Stimulated activated CD8-positive, alpha-beta memory T cell treated with anti-CD3 and anti-CD28 coated beads, Interleukin-15, amount 100 ng/mL, for 24 hours (primary cell): ENCODE measurements at places on chromosomes 7 and 10.

DNA sequence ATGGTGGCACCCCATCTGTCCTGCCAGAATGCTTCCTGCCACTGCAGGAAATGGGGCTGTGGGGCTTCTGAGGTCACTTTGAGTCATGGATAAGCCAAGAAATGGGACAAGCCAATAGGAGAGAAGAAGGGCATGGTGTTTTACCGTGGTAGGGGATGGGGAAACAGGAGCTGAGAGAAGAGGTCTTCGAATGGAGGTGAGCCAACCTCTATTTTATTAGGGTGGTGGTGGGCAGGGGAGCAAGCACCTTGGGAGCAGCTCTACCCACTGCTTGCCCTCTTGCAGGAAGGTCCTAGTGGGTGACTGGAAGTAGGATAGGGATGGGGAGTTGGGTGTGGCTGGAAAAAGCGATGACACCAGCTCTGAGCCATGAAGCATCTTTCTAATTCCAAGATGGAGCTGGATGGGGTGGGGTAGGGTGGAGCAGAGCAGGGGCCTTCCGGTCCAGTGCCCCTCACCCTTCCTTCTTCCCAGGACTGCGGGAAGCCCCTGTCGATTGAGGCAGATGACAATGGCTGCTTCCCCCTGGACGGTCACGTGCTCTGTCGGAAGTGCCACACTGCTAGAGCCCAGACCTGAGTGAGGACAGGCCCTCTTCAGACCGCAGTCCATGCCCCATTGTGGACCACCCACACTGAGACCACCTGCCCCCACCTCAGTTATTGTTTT, 9.1 kb downstream of the ZYX start:
- no peak for DNase-seq

- DNase-seq = no peak
Observed at GRCh38 chr10:112898540-112899390, 51.3 kb upstream of the TCF7L2 start.

DNA sequence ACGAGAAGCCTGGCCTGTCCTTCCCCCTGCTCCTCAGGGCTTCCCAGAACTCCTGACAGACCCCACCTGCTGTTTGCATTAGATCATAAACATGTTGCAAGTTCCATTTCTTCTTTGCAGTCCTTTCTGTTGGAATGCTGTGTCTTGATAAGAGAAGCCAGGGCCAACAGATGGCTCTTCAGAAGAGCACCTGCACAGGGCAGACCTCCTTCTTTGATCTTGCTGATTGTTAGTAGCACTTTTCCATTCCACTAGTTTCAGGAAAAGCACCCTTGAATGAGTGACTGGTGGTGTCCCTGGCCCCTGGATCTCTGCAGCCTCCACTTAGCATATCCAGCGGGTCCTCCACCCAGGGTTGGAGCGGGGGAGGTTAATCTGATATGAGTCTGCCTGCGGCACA, 243.2 kb downstream of the GFRA1 start:
- no peak for DNase-seq

DNA sequence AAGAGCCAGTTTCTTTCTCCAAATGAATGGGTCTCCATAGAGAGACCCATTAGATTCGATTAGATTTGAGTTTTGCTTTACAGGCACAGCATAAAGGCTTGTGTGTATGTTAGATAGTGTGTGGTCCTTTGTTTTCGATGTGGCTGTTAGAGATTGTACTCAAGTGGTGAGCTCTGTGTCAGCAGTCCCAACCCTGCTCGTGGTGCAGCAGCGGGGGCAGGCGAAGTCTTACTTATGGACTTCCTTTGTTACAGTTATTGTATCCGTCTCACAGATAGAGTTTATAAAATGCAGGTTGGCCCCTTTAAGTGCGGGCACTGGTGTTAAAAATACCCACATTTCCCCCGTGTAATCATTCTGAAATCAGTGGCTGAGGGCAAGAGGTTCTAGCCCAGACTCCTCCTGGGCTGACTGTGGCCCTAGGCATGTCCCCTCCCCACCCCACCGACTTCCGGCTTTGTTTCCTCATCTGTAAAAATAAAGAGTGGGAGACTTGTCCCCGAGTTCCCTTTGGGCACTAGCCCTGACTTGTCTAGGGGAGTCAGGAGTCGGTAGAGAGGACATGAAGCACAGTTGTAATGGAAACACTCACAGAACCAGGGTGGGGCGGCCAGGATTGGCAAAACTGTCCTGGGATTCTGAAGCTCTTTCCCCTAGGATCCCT, 28.6 kb downstream of the MTURN start:
- DNase-seq = no peak

DNA sequence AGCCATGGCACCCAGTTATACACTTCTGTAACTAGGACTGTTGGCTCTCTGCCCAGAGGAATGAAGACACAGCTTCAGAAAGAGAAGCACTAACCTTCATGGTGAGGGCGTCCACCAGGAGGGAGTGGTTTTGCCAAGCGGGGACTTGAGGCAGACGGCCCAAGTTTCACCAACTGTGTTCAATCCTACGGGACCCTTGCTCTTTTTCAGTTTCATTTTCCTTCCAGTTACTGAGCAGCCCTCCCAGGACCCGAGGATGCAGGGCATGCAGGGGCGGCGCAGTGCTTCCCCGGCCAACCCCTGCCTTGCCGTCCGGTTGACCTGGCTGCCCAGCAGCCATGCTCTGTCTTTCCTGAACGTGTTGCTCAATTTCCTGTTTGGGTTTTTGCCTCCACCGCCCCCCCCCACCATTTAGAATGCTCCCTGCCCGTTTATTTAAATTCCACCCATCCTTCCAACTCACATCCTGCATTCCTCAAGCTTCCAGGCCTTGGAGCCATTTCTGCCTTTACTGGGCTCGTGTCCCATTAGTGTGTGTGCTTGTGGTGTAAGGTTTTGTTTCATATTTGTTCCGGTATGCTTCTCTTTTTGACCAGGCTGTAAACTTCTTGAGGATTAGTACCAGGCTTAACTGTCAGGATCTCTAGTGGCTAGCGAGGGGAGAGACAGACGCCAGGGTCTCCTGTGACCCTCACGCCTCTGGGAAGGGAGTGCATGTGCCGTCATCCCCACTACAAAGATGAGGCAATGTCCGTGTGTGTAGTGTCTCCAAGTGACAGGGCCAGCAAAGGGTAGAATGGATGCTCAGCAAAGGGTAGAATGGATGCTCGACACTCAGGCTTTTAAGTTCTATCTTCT, 31.6 kb downstream of the IL15RA start:
- DNase-seq = no peak

GRCh38 chr10:95336702-95337101, 45.9 kb upstream of the PDLIM1 start:
- no peak for DNase-seq

DNA sequence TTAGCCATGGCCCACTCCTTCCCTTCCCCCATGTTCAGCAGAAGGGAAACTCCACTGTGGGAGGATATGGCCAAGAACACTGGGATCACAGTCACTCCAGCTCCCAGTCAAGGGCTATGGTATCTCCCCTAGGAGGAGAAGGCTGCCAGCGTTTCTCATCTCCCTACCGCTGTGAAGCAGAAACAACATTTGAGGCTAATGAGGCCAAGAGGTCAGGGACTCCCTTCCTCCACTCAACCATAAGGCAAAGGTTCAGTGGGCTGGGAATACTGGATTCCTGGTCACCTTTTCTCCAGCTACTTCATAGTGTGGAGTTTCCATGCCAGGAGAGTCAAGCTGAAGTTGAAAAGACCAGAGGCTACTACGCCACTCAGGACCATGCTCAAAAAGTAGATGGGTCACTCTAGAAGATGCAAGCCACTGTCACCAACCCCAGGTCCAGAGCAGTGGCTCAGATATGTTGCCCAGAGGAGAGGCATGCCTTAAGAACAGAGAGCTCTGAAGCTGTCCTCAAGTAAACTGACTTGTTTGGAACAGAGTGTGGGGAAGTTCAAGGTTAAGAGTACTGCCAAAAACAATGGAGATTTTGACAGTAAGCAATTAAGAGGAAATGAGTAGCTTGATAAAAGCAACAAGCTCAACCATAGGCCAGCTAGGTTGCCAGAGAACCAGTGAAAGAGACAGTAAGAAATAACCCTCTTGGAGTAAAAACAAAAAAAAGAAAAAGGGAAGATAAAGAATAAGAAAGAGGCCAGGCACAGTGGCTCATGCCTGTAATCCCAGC, 3.8 kb upstream of the TMEM140 start:
- DNase-seq = no peak

DNA sequence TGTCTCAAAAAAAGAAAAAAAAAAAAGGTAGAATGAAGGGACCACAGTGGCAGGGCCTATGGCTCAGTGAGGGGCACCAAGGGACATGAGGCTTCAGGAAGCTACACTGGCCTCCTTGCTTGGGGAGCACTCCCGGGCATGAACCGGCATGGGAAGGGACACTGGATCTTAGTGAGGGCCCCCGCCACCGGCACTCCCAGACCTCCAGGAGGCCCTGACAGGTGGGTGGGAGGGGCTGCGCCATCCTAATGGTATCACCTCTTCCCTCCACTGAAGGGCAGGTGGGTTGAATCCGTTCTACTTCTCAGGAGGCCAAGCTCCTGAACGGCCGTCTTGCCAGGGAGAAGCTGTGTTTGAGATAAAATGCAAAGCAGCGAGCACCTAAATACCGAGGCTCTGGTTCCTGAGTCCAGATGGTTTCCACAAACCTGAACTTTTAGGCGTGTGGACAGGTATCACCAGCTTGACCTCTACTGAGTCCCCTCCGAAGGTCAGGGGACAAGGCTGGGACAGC, 69.8 kb downstream of the C10orf143 start:
- DNase-seq = no peak

DNA sequence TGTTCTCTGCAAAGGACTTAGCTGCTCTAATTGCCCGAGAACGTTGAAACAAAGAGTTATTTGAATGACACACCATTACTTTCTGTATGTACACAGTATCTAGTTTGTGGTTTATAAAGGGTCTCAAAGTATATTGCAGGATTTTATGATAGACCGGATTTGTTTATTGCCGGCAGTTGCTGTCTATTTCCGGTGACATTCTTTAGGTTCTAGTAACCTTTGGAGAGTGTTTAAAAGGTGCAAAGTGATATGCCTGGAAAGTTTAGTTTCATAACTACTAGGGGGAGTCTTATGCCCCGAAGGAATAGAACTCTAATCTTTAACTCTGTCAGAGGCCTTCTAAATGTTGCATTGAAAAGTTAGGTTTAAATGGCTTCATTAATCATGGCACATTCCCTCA, 63.8 kb downstream of the PAPSS2 start:
- no peak for DNase-seq

DNA sequence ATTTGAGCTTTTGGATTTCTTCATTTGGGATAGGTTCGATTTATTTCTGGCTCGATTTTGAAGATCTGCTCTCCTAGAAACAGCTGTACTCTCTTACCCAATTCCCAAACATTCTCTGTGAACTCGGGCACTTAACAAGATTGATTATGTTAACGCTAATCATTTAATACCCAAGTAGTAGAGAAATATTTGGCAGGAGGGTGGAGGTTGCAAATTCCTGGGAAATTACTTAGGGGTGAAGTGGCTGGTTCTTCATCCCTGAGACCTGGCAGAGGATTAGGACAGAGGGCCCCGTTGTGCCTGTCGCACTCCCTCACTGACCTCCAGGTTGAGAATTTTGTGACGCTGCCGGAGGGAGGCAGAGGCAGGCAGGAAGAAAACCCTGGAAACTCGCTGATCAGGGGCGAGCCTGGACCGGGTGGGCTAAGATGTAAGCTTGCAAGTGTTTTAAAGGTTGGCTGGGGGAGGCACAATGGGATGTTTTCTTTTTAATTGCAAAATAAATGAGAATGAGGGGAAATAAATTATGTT, 182.6 kb downstream of the TCF7L2 start:
- no peak for DNase-seq

GRCh38 chr10:78301891-78302738, 268.5 kb downstream of the RPS24 start:
- no peak for DNase-seq

GRCh38 chr7:408751-409311, 110.8 kb downstream of the PDGFA start:
- DNase-seq = no peak

- DNase-seq = no peak
Observed at GRCh38 chr10:103478671-103479070, 369 bp downstream of the CALHM3 start.

DNA sequence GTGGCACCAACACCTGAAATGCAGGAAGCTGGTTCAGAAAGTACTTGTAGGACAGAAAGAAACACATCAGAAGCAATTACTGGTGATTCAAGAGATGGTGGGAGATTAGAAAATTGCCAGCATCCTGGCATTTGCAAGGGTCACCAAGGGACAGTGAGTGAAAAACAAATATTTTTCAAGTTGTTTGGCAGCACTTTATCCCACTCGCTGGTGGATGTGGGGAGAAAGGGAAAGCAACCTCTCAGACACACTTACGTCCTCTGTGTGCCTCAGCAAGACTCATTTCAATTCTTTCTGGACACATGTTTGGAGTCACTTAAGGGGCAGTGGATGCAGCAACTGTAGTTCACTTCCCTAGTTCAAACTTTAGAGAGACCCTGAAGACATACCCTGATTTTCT, 440.4 kb upstream of the GHITM start:
- DNase-seq = no peak

- no peak for DNase-seq
Observed at GRCh38 chr10:126561294-126561920, 109.1 kb downstream of the C10orf90 start.

DNA sequence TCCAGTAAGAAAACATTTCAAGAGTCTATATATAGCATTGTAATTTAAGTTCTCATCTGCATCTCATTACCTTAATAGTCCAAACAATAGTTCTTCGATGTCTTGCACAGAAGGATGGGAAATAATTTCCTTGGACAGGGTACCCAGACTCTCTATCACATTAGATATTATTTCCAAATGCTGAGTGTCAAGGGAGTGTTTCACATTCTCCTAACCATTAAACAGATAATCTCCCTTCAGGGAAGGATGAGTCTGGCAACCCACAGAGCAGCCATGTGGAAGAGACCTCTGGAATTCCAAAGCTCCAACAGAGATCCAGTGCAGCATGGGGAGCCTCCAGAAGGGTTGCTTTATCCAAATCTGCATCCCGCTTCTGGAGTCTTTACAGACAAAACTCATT, 89.6 kb downstream of the FZD1 start:
- DNase-seq = no peak

- DNase-seq = no peak
Observed at GRCh38 chr7:105718511-105718925, 137.2 kb upstream of the EFCAB10 start.

GRCh38 chr10:11295492-11295891, 277.8 kb downstream of the CELF2 start:
- DNase-seq = no peak

DNA sequence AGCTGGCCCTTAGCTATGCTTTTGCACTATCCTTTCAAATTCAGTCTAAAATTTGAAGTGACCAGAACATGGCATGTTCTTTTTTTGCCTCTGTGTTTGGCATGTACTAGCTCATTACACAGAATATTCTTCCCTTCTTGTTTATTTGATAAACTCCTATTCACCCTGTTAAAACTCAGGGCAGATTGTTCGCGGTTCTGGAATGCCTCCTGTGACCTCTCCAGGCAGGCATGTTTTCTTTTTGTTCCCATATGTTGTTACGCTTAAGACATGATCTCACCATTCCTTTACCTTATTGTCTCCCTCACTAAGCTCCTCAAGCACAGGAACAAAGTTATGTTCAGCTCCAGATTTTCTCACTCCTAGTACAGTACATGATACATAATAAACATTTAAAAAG, 181.7 kb downstream of the CCSER2 start:
- DNase-seq = no peak

GRCh38 chr7:129574487-129574886, 37.0 kb upstream of the NRF1 start:
- DNase-seq = no peak
